ENCODE measurements at places on chromosomes 6 and 20.

DNA sequence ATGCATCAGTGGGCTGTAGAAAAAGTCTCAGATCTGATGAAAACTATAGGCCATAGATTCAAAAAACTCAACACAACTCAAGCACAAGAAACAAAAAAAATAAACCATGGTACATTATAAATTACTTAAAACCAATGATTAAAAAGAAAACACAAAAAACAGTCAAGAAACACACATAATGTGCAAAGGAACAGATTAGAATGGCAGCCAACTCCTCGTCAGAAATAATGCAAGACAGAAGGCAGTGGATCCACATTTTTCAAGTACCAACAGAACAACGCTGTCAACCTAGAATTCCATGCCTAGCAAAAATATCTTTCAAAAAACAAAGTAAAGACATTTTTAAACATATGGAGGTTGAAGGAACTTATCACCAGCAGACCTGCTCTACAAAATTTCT lies 69.7 kb downstream of the PSMB1 start:
- no peak for DNase-seq

DNA sequence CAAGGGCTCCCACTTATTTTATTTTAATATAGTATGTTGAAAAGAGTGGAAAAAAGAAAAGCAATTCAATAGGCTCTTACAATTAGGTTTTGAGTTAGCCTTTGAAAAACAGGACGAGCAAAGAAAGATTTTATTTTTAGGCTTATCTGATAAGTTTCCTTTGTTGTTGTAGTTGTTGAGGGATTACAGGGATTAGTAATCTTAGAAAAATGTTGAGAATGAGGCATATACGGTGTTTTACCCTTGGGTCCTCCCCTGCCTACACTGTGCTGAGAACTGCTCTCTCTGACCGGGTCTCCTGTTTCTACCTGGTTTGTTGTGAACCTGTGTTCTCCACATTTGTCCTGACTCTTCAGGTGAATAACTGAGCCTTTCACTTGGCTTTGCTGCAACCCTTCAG lies 16.7 kb downstream of the TRAPPC3L start:
- no peak for DNase-seq

DNA sequence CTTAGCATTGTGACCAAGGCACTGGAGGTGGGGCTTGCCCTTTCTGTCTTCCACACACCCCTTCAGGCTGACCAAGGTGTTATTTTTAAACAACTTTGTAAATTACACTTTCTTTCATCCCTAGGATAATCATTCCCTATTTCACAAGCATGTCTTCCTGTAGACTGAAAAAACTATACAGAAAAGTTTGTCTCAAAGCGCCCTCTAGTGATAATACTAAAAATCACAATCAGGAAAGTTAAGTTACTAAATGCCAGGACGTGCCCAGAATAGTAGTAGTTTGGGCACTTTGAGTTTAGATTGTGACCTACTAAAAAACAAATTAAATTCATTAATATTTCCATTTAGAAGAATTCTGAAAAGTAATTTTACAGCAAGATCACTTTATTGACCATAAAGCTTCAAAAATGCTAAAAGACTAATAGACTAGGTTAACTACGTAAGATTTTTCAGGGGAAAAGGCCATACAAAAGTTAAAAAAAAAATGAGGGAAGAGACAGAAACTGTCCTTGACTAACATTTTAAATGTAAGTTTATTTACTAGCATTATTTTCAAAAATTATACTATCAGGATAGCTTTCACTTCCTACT lies 123.3 kb upstream of the DUSP22 start:
- peak; percentile 39 for DNase-seq

DNA sequence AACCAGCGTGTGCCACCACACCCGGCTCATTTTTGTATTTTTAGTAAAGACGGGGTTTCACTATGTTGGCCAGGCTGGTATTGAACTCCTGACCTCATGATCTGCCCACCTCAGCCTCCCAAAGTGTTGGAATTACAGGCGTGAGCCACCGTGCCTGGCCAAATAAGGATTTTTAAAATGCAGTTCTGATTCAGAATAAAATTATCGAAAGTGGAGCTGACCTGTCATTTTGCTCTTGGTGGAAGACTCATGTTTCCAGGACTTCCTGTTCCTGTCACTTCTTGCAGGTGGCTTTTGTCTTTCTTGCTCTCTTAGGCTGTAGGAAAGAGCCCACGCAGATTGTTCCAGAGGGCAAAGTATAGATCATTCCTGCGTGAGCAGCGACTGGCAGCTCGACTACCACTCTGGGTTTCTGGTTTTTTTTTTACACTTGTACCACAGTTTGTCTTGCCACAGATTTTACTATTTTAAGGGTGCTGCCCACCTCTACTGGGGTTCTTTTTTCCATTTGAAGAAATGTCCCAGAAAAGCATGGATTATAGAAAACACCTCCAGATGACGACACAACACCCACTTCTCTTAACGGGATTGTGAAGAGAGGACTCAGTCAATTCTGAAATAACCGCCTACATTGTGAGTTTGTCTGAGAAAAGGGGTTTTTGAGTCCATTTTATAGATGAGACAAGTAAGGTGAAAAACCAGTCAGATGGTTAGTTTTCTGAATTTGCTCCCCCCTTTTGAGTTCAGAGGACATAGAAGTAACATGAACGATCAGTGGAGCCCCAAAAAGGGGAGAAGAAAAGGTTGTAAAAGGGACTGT lies 7.5 kb downstream of the JARID2 start:
- no peak for DNase-seq

- no peak for DNase-seq
Measured at GRCh38 chr6:83119742-83120300, 52.4 kb downstream of the DOP1A start.

GRCh38 chr20:44411020-44411756 lies 55.7 kb downstream of the HNF4A start:
- no peak for DNase-seq
